ENCODE measurements at places on chromosomes 11 and 22. TPM values are rescaled to one million over a fixed set of nuclear protein-coding genes. Genes with fewer than 3 reads are reported as not detected.

DNA sequence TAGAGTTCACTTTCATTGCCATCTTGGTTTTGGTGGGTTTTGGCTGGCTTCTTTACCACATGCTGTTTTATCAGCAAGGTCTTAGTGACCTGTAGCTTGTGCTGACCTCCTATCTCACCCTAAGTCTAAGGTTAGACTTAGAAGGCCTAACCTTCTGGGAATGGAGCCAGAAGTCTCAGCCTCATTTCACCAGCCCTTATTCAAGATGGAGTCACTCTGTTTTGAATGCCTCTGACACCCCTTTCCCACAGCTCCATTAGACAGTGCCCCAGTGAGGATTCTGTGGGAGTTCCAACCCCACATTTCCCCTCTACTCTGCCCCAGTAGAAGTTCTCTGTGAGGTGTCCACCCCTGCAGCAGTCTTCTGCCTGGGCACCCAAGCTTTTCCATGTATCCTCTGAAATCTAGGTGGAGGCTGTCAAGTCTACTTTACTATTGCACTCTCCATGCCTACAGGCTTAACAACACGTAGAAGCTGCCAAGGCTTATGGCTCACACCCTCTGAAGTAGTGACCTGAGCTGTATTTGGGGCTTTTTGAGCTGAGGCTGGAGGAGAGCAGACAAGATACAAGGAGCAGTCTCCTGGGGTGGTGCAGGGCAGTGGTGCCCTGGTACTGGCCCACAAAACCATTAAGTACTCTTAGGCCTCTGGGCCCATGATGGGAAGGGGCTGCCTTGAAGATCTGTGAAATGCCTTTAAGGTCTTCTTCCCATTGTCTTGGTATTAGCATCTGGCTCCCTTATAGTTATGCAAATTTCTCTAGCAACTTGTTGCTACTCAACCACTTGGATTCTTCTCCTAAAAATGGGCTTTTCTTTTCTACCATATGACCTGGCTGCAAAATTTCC lies 65.9 kb upstream of the SC5D start:
- no peak for DNase-seq

DNA sequence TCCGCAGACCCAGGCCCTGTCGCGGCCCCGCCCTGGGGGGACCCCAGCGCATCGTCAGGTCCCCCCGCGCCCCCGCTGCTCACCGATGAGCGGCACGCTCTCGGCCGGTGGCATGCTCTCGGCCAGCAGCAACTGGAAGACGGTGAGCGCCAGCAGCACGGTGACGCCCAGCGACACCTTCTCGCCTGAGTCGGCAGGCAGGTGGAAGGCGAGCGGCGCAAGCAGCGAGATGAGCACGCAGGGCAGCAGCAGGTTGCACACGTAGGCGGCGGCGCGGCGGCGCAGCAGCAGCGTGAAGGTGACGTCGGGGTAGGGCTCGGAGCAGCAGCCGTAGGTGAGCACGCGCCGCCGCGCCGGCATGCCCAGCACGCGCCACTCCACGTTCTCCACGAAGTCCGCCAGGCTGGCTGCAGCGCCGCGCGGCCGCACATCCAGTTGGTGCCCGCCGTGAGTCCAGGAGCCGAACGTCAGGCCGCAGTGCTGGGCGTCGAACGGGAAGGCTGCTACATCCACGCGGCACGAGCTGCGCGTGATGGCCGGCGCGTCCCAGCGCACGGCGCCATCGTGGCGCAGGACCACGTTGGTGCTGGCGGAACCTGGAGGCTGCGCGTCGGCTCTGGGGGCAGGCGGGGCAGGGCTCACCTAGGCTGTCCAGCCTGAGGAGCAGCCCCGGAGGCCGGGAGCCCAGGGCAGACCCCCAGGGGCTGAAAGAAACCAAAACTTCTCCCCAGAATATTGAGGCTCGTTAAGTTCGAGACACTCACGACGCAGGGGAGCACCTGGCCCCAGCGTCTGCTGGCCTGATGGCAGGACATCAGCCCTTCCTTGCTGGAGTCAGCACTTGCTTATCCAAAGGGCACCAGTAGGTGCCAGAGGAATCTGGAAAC lies 3.8 kb downstream of the CHRNA10 start:
- DNase-seq, result no peak

DNA sequence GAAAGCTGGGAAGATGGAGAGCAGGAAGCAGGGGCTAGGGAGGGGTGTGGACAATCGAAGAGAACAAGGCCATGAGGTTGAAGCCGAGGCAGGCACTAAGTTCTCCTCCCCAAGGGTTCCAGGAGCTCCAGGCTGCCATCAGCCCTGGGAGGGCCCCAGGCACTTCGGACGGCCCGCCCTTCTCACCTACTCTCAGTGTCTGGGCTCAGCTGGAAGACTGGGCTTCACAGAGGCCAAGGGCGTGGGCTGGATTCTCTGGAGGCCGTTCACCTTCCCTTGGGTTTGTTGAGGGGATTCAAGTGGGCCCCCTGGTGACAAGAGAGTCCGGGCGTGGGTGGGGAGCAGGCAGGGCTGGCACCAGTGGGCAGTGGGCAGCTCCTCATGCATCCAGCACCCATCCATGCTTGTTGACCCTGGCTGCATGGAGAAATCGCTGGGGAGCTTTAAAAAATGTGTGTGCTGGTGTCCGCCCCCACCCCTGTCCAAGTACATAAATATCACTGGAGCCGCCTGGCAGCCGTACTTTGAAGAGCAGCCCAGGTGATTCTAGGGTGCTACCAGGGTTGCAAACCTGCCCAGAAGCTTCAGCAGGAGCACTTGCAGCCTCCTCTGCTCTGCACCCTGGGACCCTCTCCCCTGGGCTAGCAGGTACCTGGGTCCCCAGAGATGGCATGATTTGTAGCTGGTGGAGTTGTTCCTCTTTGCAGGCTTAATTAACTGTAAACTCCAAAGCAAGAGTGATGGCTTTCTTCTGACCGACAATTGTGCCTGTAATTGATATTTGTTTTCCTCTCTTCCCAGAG lies 74.3 kb downstream of the RTL6 start:
- no peak for DNase-seq

GRCh38 chr11:10798330-10798928 lies 10.3 kb downstream of the EIF4G2 start:
- DNase-seq, result no peak

DNA sequence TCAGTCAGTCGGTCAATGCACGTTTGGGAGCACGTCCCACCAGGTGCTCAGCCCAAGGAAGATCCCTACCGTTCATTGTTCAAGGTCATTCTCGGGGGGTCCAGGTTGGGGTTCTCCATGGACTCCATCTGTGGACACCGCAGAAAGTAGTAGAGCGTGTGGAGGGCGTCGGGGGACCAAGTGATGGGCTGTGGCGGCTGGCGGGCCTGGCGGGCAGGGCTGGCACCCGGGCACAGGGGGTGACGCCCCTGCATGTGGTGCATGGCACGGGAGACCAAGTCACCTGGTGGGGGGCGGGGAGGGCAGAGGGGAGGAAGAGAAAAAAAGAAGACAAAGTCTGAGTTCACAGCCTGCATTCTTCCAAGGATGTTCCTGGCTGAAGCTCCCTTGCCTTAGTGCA lies 91.8 kb downstream of the NAT10 start:
- DNase-seq, result no peak

MMP12 gene
- polyA plus RNA-seq, result not detected

BTG4 gene
- polyA plus RNA-seq, result not detected

Measured in hindlimb muscle (tissue), 1 donor.